ENCODE measurements at places on chromosomes 1 and 21. TPM values are rescaled to one million over a fixed set of nuclear protein-coding genes. Genes with fewer than 3 reads are reported as not detected.

Gene GSTM1
- total RNA-seq, result 0.42 TPM

Gene UAP1
- total RNA-seq, result 55.3 TPM

Gene RSPO1
- not detected for total RNA-seq

Gene NFIA
- total RNA-seq, result 30.6 TPM

Gene KCNAB2
- total RNA-seq, result 8.8 TPM

Gene DCST2
- total RNA-seq, result 0.56 TPM

Gene PRDX6
- total RNA-seq, result 529 TPM

Gene PKLR
- not detected for total RNA-seq

Gene ADAMTS4
- total RNA-seq, result 1.3 TPM

Gene E2F2
- total RNA-seq, result not detected

Gene TMOD4
- 396 TPM for total RNA-seq

Gene ADAMTSL4
- total RNA-seq, result 37.9 TPM

Gene TDRD5
- total RNA-seq, result not detected

Gene CD48
- 1.2 TPM for total RNA-seq

Gene PRMT6
- 0.95 TPM for total RNA-seq

Gene FAM72C
- not detected for total RNA-seq

Gene RPL5
- total RNA-seq, result 558 TPM

Gene CD101
- 0.39 TPM for total RNA-seq

Gene GPA33
- 2.2 TPM for total RNA-seq

Gene KCNC4
- total RNA-seq, result 5.1 TPM

Gene DENND2C
- 13.3 TPM for total RNA-seq

Gene LDLRAD1
- not detected for total RNA-seq

Gene FAM110D
- total RNA-seq, result 1.2 TPM

Gene PEX11B
- 36.3 TPM for total RNA-seq

Gene CDKN2C
- total RNA-seq, result 7.3 TPM

Gene NPL
- 5.3 TPM for total RNA-seq

Gene FDPS
- total RNA-seq, result 60.8 TPM

Gene NGF
- 1.3 TPM for total RNA-seq

Gene CCDC30
- total RNA-seq, result 0.79 TPM

Gene OPTC
- total RNA-seq, result not detected

Gene AKR7A3
- not detected for total RNA-seq

All from psoas muscle (tissue), 8 donors.